GM23338 (cell line): ENCODE measurements at places on chromosomes 13 and 19. TPM values are rescaled to one million over a fixed set of nuclear protein-coding genes. Genes with fewer than 3 reads are reported as not detected.

The PDX1 gene
- not detected in 2 replicates for total RNA-seq

DNA sequence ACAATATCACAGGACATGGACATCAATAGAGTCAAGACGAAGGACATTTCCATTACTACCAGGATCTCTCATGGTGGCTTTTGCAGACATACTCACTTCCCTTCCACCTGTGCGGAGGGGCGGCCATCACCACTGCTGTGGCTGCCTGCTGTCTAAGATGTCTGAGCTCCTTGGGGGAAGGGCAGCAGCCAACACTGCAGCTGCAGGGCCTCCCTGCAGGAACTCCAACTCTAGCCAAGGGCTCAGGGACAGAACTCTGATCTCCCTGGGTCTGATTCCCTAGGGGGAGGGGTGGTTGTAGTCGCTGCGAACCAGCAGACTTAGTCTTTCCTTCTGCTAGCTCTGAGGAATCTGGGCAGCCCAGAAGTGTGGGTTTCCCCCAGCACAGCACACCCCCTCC is 78.9 kb upstream of the ANKRD10 start:
- DNase-seq, result peak; percentile 54

DNA sequence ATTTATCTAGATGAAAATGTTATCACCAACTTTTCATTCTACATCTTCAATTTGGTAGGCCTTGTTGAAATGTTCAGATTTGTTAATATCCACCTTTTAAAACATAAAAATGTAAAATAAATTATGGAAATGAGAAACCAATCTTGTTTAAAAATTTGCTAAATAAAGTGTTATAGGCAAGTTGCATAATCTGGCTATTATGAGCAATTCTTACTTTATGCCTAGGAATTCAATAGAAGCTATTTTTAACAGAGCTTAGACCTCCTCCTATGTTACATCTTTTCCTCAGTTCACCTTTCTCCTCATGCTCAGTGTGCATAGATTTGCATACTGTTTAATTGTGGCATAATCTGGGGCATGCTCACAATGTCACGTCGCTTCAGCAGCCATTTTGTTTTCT is 87.9 kb upstream of the POSTN start:
- no peak for DNase-seq

DNA sequence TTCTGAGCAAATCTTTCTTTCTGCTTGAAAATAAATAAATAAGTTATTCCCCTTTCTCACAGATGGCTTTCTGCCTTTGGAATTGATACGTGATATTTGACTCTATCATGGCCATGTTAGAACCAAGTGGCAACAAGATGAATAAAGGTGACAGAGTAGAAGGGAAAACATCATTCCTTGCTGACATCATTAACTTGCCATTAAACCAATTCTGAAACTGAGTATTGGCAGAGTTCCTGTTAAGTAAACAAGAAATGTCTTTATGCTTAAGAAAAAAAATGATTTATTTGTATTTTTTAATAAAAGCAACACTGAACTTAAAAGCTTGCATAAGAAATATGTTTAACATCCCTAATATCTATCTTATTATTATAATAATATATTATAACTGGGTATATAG is 828.1 kb downstream of the PCDH9 start:
- no peak for DNase-seq

DNA sequence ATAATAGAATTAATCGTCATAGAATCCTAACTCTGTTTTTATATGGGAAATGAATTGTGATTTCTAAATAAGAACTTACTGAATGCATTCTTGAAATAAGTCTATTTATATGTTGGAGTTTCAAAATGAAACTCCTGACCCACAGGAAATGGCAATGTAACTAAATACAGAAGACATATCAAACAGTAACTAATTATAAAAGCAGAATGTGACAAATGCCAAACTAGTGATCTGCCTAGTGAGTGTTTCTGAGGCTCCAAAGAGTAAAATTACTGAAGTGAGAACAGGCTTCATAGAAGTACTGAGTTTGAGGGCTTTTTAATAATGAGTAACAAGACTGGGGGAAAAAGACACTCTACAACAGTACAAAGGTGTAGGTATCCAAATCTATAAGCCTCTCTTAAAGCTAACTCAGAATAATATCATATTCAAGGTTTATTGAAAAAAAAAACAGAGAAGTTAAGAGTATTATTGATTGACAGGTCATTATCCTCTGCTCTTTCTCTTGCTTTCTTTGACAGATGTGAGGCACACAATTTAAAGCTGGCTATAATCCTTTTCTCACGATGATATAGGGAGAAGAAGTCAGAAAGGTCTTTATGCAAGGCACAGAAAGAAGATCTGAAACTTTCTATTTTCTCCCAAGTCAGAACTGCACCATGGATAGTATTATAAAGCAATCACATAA is 17.4 kb upstream of the ATXN8OS start:
- DNase-seq, result no peak

DNA sequence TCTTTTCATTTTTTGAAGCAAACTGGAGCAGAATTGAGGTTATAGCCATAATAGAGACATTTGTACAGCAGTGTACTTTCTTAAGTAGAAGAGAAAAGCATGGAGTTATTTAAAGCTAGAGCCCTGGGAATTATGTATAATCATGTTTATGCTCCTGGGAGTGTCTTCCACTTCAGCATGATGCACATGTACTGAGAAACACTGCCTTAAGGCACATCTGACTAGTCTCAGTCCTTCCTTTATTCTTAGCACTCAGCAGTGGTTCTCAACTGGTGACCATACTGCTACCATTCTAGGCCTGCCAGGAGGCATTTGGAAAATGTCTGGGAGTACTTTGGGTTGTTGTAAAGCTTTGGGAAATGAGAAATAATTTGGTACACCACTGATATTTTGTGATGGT is 45.8 kb downstream of the VWA8 start:
- DNase-seq, result no peak

DNA sequence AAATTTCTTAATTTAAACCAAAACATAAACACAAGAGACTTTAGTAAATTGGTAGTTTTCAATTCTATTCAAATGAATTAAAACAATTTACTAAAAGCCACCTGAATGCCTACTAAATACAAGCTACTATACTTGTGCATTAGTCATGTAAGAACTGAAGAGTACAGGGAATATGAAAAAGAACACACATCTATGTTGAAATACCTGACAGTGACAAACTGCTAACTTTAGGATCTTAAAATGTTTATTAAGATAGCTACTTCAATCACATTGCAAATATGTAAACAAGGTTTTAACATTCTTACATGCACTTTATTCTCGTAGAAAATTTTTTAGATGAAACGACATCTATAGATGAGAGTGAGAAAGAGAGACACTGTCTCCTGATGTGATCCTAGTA is 4.1 kb downstream of the SPRYD7 start:
- DNase-seq, result no peak

GRCh38 chr13:107091428-107091827 is 523.5 kb upstream of the ARGLU1 start:
- DNase-seq, result no peak

DNA sequence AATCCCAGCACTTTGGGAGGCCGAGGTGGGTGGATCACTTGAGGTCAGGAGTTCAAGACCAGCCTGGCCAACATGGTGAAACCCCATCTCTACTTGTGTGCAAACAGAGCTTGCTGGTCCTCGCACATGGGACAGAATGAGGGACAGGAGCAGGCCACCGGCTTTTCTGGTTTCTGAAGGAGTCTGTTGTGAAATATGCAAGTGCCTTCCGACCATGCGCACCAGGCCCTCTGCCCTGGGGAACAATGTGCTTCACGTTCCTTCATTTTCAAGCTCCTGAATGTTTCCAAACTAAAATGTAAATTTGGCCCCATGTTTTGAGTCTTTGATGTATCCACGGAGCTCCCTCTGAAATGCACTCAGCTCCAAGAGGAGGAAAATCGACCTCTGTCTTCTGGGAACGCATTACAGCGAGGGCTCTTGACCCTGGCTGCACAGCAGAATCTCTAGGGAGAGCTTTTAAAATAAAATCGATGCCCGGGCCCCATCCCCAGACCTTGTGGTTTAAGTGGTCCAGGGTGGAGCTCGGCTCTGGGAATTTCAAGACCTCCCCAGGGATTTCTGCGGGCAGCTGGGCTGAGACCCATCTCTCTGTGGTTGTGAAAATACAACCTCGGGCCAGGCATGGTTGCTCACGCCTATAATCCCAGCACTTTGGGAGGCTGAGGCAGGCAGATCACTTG is 9.3 kb upstream of the ACP4 start:
- no peak for DNase-seq

- no peak for DNase-seq
Observed at GRCh38 chr13:93231867-93232266, 5.3 kb downstream of the GPC6 start.
